GM20000 (cell line): ENCODE measurements at places on chromosomes 11 and 22.

GRCh38 chr11:91966368-91966767 is 258.2 kb upstream of the FAT3 start:
- DNase-seq, result no peak

DNA sequence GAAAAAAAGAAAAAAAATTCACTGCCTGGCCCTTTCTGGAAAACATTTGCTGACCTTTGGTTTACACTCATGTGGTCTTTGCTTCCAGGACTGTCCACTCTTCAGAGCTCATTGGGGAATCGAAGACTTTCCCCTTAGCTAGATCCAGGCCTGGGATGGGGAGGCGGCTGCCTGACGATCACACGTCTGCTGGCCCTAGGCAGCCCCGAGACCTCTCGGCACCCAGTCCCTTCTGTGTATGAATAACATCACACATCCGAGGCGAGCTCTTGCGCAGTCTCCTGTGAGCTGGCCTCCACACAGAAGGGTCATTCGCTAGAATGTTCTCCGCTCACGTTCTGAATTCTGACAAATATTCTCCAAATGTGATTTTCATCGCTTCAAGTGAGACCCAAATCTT is 25.7 kb upstream of the GAL start:
- no peak for DNase-seq

GRCh38 chr22:24507716-24508115 is 12.6 kb downstream of the UPB1 start:
- DNase-seq, result no peak

DNA sequence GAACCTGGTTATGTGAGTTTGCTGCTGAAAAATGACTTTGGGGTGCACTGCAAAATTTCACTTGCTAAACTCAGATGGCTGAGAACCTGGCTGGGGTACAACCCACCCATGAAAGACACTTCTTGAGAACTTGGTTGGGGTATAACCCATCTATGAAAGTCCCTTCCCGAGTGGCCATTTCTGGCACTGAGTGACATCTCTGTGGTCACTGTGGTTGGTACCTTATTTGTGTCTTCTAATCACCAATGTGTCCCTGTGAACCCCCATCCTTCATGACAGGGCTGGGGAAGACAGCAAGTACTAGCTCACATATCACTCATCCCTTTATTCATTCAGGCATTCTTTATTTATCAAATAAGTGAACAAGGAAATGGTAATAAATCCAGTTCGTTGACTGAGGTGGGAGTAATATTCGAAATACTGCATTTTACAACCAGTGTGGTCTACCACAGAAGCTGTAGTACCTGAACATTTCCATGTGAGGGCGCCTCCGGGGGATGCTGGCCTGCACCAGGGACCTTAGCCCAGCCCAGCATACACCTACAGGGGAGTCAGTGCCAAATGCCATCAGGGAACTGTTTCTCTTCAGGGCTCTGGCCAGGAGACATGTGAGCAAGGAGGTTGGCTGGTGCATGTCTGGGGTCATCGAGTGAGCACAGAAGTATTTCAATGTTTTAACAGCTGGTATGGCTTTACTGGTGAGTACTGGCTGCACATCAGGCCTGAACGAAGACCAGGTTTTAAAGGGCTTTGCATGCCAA is 122.1 kb downstream of the CSNK2A3 start:
- peak; percentile 35 for DNase-seq
